ENCODE measurements at places on chromosomes 5 and 9. TPM values are rescaled to one million over a fixed set of nuclear protein-coding genes. Genes with fewer than 3 reads are reported as not detected.

- no peak for DNase-seq
These were observed 671.3 kb downstream of the LRRC70 start for GRCh38 chr5:63249960-63250359.

GRCh38 chr9:87862536-87863268, 20.0 kb upstream of the SPATA31E1 start:
- DNase-seq, result no peak

Gene PIP5K1B
- 27.1 TPM for total RNA-seq

GRCh38 chr5:9715891-9716335, 85.8 kb upstream of the TAS2R1 start:
- no peak for DNase-seq

Gene CDC25C
- 0.19 TPM for total RNA-seq

DNA sequence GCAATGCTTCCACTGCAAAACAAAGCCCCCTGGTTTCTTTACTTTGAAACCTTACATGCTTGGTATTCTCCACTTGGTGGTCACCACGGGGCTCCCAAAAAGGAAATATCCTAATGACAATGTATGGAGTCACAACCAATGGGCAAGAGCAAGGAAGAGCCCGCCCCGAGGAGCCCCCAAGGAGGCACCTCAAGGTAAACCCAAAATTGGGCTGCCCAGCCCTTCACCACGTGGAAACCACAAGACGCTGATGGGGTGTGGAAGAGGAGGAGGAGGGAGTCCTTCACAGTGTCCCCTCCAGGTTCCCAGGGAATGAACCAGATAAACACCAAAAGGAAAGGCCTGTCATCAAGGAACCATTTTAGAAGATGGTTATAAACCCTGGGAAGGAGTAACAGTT, 3.8 kb downstream of the ROR2 start:
- DNase-seq, result peak; percentile 19

DNA sequence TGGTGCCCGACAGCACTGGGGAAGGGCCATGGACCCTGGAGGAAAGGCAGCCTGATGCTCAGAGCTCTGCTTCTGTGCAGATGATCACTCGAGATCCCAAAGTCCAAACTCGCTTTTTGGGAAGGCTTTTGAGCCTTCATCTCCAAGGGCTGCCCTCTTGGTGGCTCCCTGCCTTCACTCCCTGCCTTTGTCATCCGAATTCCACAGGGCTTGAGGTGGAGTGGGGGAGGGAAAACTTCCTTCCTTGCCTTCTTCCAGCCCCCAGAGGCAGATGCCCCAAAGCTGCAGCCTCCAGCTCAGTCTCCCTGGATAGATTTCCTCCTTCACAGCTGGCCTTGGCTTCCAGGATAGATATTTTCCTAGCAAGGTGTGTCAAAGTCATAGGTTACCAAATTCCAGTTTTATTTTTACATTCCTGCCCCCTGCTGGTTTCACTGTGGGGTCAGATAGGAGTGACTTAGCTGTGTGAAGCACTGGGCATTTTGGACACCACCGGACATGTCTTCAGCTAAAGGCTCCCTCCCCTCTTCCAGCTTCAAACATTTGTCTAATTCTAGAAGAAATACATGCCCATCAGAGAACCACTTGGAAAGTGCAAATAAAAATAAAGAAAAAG, 268.2 kb downstream of the HSPA4 start:
- no peak for DNase-seq

DNA sequence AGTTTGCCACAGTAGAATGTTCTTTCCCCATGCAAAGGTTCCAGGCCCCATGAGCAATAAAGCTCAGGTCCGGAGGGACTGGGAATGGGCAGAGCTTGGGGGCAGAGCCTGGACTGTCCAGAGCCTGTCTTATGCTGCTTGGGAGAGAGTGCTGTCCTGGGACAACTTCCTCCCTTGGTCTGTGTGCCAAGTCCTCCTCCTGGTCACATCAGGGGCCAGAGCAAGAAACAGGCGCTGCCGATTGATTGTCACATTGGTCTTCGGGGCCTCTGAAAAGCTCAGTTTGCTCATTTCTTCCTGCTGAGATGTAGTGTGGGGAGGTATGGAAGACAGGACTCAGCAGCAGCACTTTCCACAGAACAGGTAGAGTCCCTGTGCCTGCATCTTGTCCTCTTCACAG, 54.0 kb upstream of the FCN1 start:
- peak; percentile 35 for DNase-seq

Gene PCA3
- not detected for total RNA-seq

- DNase-seq, result no peak
These were observed 160.1 kb downstream of the DOCK8 start for GRCh38 chr9:374736-375135.

DNA sequence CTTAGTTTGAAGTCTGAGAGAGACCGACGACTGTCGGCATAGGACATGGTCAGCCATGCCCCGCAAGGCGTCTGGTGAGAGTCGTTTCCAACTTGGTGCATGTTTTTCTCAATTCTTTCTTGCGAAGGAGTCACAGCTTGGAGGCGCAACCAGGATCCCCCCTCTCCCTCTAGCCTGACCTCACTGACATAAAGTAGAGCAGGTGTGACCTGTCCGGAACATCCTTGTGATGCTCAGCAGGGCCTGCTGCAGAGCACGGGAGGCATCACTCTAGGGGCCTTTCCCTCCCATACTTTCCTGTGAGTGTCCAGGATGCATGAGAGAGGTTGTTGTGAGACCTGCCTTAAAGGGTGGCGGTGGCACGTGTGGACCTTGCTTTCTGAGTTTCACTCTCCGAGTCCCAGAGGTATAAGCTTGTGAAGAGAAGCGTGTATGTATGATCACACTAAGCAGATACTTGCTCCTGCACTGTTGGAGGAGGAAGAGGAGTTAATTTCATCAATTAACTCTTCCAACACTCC, 5.0 kb downstream of the TENT4A start:
- DNase-seq, result no peak

DNA sequence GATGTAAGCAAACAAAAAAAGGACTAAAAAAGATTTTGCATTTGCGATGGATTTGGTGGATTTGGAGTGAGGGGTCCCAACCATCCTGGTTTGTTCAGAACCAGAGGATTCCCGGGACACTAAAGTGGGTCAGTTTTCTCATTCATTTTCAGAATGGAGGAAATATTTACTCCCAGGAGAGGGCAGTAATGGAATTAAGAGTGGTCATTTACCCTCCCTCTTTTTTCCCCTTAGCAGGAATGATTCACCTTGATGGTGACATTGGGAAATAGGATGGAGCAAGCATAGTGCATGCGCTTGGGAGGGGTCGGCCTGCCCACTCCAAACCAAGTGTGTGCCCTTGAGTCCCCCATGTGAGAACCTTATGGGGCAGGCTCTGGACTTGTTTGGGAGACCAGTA, 164.2 kb upstream of the PUM3 start:
- no peak for DNase-seq

Gene FBXL7
- total RNA-seq, result 26.2 TPM

DNA sequence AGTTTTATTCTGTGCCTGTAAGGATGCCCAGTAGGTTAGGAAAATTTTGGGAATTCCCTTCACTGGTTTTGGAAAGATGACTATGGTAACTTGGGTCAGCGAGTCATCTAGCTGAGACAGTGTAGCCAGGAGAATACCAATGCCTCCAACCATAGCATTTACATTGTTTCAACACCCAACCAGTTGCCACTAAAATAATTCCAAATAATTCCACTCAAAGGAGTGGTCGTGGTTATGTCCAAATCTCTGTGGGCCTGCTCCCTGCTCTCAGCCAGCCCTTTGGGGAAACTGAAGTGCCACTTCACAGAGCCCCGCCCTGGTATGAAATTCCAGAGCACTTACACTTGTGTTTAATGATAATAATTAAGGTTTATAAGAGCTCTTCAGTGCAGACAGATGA, 310.5 kb downstream of the PLK2 start:
- no peak for DNase-seq

- DNase-seq, result no peak
These were observed 398.8 kb downstream of the ENC1 start for GRCh38 chr5:74241751-74242140.

Gene CDX1
- total RNA-seq, result 0.16 TPM

DNA sequence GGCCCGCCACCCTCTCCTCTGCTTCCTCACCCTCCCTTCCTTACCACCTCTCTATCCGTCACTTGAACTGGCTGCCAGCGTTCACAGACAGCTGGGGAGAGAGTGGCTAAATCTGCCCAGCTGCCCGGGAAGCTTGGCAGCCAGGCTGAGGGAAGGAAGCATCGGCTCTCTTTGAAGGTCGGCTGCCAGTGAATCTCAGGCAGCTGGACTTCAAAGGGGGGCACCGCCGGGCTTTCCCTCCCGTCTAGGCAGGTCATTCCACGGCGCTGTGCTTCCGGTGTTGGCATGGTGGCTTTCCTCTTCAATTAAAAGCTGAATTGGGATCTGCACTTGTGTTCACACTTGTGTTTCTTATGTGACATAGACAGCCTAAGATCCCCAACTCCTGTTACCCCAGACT, 174.0 kb downstream of the GDNF start:
- DNase-seq, result peak; percentile 83

DNA sequence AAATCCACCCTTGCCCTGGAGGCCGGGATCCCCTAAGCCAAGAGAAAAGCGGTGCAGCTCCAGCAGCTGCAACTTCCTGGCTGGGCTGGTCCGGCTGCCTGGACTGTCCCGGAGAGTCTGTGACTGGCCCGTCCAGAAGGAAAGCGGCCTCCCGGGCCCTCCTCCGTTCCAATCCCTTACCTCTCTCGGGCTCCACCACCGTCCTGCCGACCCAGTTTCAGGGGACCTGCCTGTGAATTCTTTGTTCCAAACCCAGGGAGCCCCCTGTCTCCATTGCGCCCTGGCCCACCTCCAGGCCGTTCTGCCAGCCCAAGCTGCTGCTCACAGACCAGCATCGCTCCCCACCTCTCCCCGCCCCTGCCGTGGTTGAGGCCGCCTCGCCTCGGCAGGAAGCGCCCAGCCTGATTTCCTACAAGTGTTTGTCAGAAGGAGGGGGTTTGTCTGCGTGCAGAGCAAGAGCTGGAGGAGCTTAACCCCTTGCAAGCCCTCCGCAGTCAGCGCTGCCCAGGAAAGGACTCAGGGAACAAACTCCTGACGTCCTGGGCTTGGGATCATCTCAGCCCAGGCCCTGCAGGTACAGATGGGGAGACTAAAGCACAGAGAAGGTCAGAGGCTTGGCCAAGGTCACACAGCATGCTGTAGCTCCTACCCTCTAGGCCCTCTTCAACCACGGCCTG, at the start of gene AKNA:
Gene AKNA, minus strand, starts transcription at position 303 of the 677 bp plus-strand sequence. CDS start 6,649 bp downstream, outside the sequence.
- peak; percentile 90 for DNase-seq

GRCh38 chr5:118125687-118126086, 862.7 kb downstream of the DTWD2 start:
- DNase-seq, result no peak

- no peak for DNase-seq
These were observed 79.9 kb upstream of the APC start for GRCh38 chr5:112657804-112658203.

GRCh38 chr9:85688361-85688760, 53.4 kb downstream of the AGTPBP1 start:
- DNase-seq, result no peak

GRCh38 chr5:168793841-168794837, 215.0 kb upstream of the PANK3 start:
- peak; percentile 71 for DNase-seq

Gene IFNA4
- not detected for total RNA-seq

- DNase-seq, result no peak
These were observed 18.9 kb downstream of the OGN start for GRCh38 chr9:92385477-92385876.

Gene COL23A1
- 16.5 TPM for total RNA-seq

GRCh38 chr5:157917899-157918809, 59.2 kb upstream of the CLINT1 start:
- no peak for DNase-seq

GRCh38 chr5:84603568-84604185, 219.0 kb upstream of the EDIL3 start:
- no peak for DNase-seq

DNA sequence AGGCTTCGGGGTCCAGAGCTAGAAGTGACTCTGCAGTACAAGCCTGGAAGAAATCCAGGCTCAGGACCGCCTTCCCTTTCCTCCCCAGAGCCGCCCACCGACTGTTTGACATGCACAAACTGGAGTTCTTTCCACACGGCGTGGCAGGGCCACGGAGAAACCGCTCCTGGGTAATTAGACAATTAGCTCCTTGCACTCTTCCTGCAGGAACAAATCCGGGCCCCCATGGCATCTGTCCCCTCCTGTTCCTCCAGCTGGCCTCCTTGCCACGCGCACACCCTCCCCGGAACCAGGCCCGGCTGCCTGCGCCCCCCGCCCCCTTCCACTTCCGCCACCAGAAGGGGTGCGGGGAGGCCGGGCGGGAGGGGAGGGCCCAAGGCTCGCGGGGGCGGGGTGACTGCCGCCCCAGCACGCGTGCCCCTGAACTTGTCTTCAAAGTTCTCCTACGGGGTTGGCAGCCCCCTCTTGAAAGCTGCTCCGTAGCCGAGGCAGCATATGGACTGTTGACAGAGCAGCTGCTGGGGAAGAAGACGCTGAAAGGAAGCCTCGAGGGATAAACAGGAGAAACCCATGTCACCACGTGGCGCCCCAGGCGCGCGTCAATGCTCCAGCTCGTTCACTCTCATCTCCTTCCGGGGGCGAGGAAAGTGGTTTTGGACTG, 74.3 kb downstream of the SEC61B start:
- no peak for DNase-seq

- no peak for DNase-seq
These were observed 70.1 kb downstream of the SV2C start for GRCh38 chr5:76153271-76153670.

GRCh38 chr5:68648944-68649857, 433.6 kb downstream of the PIK3R1 start:
- no peak for DNase-seq

GRCh38 chr9:100324594-100325200, 28.0 kb downstream of the TEX10 start:
- DNase-seq, result no peak

Gene LHX3
- total RNA-seq, result not detected

Gene PTAR1
- 27.3 TPM for total RNA-seq

Gene FGD3
- 2.6 TPM for total RNA-seq

Gene TMEM174
- total RNA-seq, result not detected

DNA sequence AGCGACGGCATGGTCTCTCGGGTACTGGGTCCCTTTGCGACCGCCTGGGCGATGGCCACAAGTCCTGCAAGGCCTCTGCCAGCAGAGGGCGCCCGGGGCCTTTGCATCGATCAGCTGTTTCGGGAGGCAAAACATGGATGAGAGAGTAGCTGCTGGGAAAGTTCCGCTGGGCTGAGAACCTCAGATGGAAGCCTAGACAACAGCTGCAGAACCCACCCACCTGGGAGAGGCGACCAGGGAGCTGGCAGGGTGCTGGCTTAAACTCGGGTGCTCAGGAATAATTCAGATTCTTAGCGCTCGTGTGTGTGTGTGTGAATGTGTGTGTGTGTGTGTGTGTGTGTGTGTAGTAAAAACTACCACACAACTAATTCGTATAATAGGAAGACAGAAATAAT, 50.0 kb downstream of the TRIM32 start:
- DNase-seq, result peak; percentile 79

All from cardiac septum (tissue), 1 donor.